NCI-H510A treated with DMSO at 0.1 percent for 48 hours (cell line): ENCODE measurements at places on chromosomes 3 and 15.

GRCh38 chr3:167940241-167940640, 155.5 kb downstream of the GOLIM4 start:
- DNase-seq: peak; percentile 36

DNA sequence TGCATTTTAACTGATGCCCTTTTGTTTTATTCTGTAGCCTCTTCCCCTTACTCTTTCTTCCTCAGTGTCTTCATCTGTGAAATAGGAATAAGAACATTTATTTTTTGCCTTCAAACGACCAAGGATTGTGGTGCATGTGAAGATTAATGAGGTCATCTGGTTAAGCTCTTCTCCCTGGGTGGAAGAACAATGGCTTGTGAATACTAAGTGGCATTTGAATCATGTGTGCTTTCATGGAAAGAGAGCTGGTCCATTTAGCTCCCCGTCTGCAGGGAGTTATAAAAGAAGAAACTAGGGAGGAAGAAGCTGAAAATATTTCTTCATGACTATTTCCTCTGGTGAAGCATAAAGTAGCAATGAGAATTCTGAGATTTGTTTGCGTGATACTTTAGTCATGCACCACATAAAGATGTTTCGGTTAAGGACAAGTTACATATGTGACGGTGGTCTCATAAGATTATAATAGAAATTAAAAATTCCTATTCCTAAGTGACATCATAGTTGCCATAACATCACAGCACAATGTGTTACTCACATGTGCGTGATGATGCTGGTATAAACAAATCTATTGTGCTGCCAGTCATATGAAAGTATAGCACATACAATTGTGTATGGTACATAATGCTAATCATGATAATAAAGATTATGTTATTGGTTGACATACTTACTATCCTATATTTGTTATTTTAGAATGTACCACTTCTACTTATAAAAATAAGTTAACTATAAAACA, 374.3 kb downstream of the RBMS3 start:
- DNase-seq: no peak

- peak; percentile 36 for DNase-seq
Measured at GRCh38 chr3:79314544-79314943, 453.3 kb downstream of the ROBO1 start.

DNA sequence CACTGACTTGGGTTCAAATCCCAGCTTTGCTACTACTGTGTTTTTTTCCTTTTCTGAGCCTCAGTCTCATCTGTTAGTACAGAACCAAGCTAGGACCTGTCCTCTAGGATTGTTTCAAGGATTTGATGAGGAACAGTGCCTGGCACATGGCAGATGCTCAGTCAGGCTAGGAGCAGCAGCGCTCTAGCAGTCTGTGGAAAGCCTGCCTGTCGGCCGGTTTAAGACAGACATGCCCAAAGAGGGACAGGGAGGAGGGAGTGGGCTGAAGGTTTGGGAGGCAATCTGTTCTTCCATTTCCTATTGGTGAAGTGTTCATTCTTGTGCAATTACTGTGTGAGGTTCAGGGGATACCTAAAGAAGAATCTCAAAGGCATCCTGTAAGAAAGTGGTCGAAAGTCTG, 35.1 kb upstream of the RGMA start:
- DNase-seq: no peak

DNA sequence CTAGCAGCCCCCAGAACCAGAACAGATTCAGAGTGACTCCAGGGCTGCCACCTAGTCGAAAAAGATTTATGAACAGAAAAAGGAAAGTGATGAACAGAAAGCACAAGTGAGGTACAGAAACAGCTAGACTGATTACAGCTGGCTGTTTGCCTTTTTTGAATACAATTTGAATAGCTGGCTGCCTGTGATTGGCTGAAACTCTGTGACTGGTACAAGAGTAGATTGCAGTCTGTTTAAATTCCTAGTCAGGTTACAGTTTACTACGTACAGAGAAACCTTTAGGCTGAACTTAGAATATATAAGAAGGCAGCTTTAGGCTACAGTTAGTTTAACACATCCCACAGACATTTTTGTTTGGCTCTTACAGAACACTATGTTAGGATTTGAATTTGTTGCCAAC, 10.0 kb downstream of the CCDC13 start:
- no peak for DNase-seq

DNA sequence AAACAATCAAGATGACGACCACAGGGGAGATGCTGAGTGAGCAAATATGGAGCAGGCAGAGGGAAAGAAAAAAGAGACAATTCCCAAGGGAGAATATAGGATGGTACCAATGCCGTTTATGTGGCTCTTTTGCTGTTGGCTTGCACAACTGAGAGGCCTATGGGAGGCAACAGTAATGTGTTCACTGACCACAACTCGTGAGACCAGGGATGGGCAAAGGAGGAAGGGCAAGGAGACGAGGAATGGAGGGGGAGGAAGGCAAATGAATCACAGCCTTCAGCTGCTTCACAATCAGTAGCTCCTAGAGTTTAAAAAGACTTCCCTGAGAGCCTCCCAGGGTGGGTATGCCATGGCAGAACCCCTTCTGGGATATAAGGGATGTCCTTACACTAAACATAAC, 131.5 kb downstream of the SLC9A9 start:
- DNase-seq: no peak

GRCh38 chr15:33068511-33068990, 126.0 kb downstream of the FMN1 start:
- peak; percentile 47 for DNase-seq

- no peak for DNase-seq
Measured at GRCh38 chr3:159964166-159964973, 24.3 kb upstream of the IL12A start.
